ENCODE measurements at places on chromosomes 2 and 18.

DNA sequence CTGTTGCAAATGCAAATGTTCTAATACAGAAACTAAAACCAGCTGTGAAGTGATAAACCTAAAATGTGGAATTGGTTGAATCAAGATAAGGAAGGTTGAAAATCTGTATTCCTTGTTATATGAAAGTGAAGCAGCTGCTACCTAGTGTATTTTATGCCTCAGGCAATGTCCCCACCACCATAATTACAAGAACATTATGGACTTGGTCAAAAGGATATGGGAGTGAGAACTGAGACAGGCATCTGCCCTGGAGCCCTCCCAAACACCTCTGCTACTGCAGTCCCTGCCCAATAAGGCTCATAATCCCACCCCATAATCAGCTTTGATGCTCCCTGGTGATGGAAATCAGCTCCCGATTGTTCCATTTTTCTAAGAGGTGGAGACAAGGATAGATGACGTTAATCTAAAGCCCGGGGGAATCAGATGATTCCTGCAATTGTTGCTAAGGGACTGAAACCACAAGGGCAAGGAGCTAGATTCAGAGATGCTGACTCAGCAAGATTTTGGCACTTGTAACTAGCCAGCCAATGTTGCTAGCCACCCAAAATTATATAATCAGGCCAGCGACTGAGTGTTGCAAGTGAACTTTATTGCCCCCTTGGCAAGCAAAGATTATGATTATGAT is 69.5 kb downstream of the EVA1A start:
- no peak for DNase-seq

DNA sequence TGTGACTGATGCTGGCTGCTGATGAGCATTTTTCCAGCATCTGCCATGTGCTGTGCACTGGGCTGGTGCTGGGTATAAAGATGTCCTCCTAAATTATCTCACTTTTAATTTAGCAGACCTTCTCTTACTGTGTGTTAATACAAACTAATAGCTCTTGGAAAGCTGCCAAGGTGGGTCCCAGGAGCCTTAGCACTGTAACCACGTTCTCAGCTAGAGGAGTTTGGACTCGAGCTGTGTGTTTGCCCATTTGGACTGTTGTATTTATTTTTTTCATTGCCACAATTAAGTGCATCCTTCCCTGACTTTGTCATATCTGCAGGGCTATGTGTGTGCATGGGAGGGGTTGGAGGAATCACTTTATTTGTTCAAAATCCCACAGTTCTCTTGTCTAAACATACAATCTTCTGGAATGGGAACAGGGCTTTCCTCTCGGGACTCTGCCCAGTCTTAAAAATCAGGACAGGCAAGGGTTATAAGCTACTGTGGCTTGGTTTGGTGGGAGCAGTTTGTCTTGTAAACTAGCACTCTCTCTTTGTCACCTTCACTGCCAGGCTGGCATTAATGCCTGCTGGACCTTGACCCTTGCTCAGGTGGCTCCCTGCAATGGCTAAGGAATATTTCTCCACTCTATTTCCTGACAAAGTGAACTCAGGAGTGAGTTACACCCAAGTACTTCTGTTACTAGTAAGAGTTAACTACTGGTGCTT is 129.7 kb upstream of the MGAT5 start:
- peak; percentile 57 for DNase-seq

DNA sequence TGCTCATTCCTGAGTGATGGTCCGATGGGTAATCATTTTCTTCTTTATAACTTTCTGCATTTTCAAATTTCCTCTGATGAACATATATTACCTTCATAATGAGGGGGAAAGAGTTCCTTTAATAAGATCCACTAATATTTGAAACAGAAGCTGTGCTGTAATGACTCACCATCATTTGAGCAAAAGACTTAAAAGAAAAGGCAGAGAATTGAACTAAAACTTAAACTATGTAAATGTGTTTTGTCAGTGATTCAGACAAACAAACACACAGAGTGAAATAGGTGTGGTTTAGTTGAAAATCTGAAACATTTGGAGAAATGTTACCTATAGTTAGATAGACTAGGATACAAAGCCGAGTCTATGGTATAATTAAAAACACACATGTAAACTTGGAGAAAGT is 209.6 kb downstream of the STK39 start:
- DNase-seq = no peak

GRCh38 chr2:119704670-119705120 is 25.7 kb downstream of the TMEM177 start:
- DNase-seq = no peak

GRCh38 chr18:79964330-79965118 is at the start of gene HSBP1L1:
HSBP1L1 (plus strand) TSS chr18:79964643; CDS start chr18:79964736, 93 bp downstream.
- peak; percentile 28 for DNase-seq

DNA sequence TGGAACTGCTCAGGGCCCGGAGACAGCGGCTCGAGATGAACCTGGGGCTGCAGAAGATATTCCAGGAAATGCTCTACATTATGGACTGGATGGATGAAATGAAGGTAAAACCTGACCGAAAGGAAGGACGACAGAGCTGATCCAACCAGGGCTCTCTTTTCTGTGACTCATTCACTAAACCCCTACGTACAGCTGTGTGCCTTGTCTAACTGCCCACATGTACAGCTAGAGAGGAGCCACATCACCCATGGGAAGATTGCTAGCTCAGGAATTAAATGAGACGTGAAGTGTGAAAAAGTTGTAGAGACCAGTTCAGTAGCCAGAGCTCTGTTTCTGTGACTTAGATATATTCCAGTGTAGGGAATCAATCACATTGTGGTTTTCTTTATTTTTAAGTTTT is 97.3 kb upstream of the EML6 start:
- DNase-seq = no peak

DNA sequence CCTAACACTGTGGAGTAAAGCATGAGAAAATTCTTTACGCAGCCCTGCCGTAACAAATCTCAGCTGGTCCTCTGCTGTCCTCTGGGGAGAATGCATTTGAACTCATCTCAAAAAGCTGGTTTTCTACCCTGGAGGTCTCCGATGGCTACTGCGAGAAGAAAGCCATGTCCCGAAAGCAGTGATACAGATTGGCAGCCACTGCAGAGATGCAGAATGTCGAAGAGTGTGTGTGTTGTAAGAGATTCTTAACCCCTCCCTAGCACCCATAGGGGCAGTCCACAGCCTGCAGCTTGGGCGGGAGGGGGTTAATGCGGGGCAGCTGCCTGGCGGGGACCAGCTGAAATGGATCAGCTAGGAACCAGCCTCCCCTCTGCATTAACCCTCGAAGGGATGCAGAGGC is 235.9 kb downstream of the ZNF516 start:
- no peak for DNase-seq

DNA sequence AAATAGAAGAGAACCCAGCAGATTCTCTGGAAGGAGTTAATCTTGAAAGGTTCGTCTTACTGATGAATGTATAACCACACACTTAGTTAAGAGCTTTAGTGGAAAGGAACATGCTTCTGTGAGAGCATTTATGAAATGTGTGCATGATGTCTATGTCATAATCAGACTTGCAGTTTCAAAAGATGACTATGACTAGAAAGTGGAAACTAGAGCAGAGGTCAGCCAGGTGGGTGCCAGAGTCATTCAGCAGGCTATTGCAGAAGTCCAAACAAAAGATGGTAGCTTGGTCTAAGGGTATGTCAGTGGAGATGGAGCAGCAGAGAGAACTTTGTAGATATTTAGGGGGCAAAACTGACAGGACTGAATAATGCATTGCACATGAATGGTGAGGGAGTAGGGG is 825.8 kb downstream of the DCC start:
- DNase-seq = no peak

- DNase-seq = no peak
Observed at GRCh38 chr2:45808294-45808800, 156.9 kb downstream of the PRKCE start.

- no peak for DNase-seq
Observed at GRCh38 chr18:69399253-69399652, 1.4 kb upstream of the DOK6 start.

Data from DMS79 (cell line).